ENCODE measurements at places on chromosomes 12 and 14.

- DNase-seq, result no peak
These were observed 191.4 kb downstream of the FOXA1 start for GRCh38 chr14:37403626-37404025.

GRCh38 chr12:114752217-114752616 is 68.2 kb upstream of the TBX3 start:
- DNase-seq, result no peak

- peak; percentile 28 for DNase-seq
These were observed 5.4 kb downstream of the PSMD9 start for GRCh38 chr12:121893961-121894460.

GRCh38 chr12:46451276-46452021 is 78.9 kb upstream of the SLC38A2 start:
- DNase-seq, result no peak

DNA sequence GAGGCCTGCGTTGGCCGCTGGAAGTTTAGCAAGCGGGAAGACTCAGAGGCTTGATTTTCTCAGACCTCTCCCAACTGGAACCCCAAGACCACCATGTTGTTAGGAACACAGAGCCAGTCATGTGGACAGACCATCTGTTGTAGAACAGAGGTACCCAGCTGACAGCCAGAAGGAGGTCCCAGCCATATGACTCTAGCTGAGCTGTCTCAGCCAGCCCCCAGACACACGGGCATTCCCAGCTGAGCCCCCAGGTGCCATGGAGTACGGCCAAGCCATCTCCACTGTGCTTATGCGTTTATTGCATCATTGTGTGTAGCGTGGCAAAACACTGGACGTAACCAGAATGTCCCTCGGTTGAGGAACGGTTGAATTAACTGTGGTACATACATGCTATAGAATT is 421.9 kb downstream of the TMEM132D start:
- DNase-seq, result no peak

- DNase-seq, result peak; percentile 52
These were observed 158.4 kb downstream of the KLHL28 start for GRCh38 chr14:44803239-44803905.

DNA sequence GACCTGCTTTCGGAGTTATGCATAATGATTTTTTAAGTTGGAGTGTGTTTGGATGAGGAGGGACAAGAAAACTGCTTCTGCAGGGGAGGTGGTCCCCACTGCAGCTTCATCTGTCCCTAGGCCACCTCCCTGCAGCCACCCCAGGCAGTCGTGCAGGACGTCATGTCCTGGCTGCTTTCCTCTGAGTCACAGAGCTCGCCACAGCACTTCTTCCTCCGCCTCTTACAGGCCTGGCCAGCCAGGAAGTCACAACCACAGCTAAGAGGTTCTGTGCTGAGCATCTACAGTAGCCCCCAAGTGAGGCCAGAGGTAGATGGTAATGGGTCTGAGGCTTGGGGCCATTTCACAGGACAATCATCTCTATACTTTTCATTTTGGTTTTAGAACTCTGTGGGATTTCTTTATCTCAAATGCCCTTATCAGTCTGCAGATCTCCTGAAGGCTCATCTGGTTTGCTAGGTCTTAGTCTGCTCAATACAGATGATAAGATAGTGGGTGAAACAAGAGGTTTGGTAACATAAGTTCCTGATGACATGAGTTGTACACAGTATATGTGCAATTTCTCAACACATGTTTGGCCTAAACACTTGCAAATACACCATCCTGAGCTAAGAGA is 106.4 kb downstream of the ARF6 start:
- DNase-seq, result peak; percentile 89

GRCh38 chr12:43742106-43742505 is 16.5 kb downstream of the PUS7L start:
- DNase-seq, result no peak

- DNase-seq, result no peak
These were observed 479.2 kb downstream of the RMST start for GRCh38 chr12:97941686-97942354.

DNA sequence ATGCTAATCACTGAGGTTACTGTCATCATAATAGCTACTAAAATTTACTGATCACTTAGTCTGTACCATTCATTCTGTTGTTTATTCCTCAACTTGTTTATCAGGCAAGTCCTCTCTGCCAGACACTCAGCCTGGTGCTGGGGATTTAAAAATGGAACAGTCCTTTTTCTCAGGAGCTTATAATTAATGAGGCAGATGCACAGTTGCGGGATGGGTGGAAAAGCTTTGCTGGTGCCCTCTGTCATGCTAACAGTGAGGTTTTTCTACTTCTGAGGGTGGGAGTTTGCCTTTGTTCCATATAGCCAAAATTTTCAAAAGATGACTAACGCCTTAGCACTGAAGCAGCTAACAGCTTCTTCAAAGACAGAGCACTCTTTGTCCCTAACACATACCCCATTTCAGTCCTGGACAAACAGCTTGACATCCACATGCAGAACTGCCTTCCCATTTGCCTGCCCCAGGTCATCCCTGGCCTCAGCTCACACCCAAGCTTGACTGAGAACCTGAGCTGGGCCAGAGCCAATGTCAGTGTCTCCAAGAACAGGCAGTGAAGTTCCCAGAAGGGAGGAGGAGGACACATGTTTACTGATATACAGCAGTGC is 30.8 kb upstream of the HSPB8 start:
- DNase-seq, result no peak

GRCh38 chr12:120925740-120926563 is 21.8 kb upstream of the SPPL3 start:
- no peak for DNase-seq

DNA sequence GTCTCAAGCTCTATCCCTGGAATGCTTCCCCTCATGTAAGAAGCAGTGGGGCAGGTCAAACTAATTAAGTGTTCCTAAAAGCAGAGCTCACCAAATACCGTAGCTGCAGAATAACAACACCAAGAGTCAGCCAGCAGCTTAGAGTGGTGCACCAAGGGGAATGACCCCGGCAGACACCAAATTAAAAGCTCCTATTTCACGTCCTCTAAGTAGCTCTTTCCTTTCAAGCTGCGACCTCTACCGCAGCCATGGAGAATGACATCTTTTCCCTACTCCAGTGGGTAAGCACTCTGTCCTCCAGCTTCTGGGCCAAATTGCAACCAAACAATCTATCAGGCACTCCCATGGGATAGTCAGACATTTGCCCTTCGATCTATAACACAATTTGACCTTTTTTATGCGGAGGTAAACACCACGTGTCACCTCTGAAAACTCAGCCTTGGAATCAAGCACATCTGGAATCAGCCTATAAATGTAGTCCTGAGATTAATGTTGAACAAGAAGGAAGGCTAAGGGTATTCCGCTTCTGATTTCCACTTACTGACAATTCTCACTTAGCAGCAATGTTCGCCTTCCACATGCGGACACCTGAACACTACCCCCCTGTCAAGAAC is 67.6 kb upstream of the CDKN3 start:
- peak; percentile 16 for DNase-seq

DNA sequence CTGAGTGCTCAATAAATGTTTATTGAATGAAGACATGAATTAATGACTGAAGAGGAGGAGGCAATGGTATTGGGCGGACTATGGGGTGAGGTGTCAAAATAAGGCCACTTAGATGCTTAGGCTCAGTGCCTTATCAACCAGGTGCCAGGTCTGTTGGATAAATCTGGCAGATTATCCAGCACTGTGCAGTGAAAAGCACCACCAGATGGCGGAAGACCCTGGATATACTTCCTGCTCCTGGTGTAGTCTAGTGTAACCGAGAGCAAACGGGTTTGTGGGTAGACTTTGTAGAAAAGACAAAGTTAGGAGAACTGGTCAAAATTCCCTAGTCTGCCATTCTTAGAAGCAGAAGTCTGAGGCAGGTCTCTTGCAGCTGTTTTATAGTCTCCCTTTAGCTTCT is 306.3 kb downstream of the ATP23 start:
- DNase-seq, result no peak

GRCh38 chr12:12561371-12562015 is 1.2 kb downstream of the DUSP16 start:
- peak; percentile 44 for DNase-seq

GRCh38 chr14:64983439-64984310 is 3.0 kb upstream of the FNTB start:
- DNase-seq, result peak; percentile 70

- no peak for DNase-seq
These were observed 534.3 kb downstream of the SOX5 start for GRCh38 chr12:23415180-23415579.

GRCh38 chr12:110745542-110746284 is 3.0 kb upstream of the PPP1CC start:
- no peak for DNase-seq

DNA sequence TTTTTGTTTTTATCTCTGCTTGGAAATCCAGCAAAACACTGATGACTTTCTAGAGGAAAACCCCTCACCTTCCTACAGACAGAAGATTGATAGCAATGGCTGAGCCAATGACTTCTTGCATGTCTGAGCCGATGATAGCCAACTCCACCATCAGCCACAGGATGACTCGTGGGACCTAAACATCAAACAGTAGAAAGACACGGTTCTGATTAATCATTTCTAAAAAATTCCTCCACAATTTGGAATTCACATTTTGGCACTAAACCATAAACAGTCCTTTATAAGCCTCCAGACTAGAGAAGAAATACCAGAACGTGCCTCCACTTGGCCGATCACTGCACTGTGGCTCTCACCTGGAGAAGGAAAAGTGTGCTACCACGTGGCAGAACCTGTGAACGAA is 25.9 kb downstream of the SLC11A2 start:
- DNase-seq, result peak; percentile 29

DNA sequence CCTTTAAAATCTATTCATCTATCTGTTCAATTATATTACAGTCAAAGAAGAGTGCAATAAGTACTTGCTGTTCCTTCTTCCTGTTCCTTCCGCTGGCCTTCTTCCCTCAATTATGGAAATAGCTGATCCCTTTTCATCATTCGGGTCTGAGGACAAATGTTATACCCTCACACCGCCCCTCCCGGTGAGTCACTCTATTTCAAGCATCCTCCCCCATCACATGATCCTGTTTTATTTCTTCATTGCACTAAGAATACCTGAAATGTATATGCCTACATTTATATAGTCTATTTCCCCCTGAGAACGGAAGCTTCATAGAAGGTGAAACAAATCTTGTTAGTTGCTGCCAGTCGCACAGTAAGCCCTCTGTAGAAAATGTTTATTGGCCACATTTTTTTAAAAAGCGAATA is 2.5 kb downstream of the SLC38A1 start:
- peak; percentile 17 for DNase-seq

GRCh38 chr12:120678572-120678971 is 8.4 kb upstream of the MLEC start:
- DNase-seq, result no peak

DNA sequence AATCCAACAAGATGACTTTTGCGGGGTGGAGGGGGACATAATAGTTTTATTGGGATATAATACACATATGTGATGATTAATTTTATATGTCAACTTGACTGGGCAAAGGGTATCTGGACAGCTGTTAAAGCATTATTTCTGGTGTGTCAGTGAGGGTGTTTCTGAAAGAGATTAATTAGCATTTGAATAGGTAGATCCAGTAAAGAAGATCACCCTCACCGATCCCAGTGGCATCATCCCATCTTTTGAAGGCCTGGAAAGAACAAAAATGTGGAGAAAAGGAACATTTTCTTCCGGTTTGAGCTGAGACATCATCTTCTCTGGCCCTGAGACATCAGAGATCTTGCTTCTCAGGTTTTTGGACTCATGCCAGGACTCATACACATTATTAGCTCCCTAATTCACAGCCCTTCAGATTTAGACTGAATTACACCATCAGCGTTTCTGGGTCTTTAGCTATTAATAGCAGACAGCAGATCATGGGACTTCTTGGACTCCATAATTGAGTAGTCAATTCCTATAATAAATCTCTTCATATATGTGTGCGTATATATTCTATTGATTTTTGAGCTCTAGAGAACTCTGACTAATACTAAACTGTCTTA is 283.6 kb downstream of the PCNX1 start:
- DNase-seq, result no peak

GRCh38 chr12:46473634-46474329 is 101.2 kb upstream of the SLC38A2 start:
- DNase-seq, result peak; percentile 87

DNA sequence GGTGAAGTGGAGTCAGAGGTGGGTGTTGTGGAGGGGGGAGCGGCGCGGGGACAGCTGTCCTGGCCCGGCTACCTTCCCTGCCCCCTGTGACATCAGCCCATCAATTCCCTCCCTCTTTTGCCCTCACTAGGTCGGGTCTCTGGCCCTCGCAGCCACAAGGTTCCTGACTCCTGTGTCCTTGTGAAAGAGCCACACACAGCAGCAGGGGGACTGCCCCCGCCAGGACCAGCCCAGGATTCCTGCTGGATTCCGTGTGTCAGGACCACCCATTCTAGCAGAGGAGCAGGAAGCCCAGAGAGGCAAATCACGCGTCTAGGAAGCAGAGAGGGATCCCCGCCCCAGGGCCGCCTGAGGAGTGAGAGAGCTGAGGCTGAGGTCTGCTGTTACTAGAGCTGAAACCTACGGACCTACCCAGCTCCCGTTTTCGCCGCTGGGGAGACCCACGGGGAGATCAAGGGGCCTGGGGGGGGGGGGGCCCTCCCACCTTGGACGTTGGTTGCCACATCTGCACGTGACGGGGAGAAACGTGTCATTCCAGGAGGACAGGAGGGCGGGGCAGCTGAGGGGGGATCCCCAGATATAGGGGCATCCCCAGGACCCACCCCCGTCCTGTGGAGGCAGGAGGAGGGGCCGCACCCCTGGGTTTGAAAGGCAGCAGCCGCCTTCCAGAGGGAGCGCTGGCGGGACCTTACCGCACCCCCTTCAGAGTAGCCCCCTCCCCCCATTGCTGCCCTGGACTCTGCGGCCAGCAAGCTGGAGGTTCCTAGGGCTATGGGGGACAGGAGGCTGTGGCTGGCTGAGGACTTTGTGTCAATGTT is 12.5 kb upstream of the INF2 start:
- no peak for DNase-seq

- no peak for DNase-seq
These were observed 773.7 kb downstream of the BCL11B start for GRCh38 chr14:98498019-98498885.

DNA sequence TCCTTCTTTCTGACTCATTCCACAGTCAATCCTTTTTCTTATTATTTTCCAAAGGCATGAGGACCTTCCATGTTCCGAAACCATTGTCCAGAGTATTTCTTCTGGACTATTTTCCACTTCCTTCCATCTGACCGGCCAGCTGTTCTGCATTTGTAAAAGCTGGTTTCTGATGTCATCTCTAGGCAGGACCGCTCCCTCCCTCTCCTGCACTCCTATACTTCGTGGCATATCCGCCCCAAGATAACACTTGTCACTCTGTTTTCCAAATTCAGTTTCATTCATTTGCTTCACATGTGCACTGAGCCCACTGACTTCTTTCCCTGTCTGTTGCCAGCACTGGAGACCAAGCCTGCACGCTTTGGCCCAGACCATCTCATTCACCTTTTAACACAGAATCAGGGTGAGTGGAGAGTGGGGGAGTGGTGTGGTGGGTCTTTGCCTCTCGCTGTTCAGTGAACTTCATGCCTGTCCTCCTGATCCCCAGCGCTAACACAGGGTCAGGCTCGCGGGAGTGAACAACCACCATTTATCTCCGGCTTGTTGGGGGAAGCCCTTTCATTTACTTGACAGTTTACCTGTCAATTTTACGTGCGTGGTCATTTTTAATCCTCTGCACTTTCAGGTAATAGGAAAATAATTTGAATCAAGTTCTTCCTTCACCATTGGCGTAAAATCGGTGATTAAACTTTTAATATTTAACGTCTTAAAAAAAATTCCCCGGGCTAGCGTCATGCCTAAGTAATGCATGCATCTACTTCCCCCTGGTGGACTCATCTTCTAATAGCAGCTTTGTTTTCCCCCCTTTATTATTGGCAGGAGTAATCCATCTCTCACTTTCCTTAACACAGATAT is 52.5 kb downstream of the C12orf75 start:
- DNase-seq, result peak; percentile 76
